ENCODE measurements at places on chromosomes 12 and 14.

DNA sequence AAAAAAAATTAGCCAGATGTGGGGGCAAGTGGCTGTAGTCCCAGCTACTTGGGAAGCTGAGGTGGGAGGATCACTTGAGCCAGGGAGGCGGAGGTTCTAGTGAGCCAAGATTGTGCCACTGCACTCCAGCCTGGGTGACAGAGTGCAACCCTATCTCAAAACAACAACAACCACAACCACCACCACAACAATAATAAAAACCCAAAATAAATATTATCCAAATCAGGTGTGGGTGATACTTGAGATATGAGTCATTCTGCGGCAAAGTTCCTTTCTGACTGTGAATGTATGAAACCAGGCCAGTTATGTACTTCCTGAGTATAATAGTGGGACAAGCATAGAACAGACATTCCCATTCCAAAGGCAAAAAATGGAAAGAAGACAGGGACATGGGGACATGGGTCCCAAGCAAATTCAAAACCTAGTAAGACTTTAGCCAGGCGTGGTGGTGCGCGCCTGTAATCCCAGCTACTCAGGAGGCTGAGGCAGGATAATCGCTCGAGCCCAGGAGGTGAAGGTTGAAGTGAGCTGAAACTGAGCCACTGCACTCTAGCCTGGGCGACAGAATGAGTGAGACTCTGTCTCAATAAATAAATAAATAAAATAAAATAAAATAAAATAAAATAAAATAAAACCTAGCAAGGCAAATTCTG lies 9.7 kb upstream of the ERC1 start:
- DNase-seq, result no peak

DNA sequence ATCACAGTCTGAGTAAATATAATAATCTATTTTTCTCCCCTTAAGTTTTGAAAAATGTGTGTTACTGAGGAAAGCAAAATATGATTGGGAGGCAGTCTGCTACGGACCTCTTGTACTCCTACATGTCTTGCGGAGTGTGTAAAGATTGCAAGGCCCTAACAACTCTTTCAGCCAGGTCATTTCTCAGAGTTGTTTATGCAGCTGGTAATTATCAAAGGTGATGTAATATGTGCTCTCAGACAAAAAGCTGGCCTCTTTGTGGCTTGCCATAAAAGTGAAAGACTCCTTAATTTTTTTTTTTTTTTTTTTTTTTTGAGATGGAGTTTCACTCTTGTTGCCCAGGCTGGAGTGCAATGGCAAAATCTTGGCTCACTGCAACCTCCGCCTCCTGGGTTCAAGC lies 40.5 kb upstream of the MON2 start:
- DNase-seq, result no peak

GRCh38 chr12:67697967-67698366 lies 49.4 kb downstream of the DYRK2 start:
- DNase-seq, result no peak

DNA sequence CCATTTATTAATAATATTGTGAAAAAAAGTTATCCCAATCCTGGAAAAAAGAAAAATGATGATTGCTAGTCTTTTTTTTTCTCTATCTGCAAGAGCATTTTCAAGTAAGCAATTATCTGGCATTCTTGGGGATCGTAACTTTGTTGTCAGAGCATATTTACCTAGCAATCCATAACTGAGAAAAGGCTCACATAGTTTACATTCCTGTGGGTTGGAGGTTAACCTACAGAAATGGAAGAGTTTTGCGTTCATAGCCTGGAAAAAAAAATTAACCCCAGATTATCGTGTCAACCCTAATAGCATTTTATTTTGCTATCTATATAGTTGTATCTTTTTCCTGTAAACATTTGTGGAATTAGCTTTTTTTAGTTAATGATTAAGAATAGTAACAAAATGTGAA lies 292.3 kb downstream of the DAD1 start:
- DNase-seq, result peak; percentile 35

GRCh38 chr12:89155826-89156225 lies 196.5 kb downstream of the DUSP6 start:
- DNase-seq, result no peak

DNA sequence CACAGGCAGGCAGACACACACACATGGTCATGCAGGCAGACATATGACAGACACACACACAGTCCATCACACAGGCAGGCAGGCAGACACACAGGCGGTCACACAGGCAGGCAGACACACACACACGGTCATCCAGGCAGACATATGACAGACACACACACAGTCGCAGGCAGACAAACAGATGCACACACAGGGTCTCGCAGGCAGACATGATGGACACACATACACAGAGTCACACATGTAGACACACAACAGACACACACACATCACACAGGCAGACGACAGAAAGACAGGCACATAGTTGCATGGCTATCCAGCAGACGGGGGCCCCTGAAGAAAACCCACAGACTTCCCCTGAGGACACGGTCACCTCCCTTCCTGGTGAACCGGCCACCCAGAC lies 135.4 kb downstream of the NCOR2 start:
- DNase-seq, result no peak

GRCh38 chr12:82609234-82609914 lies 77.3 kb upstream of the TMTC2 start:
- no peak for DNase-seq

- DNase-seq, result no peak
These were observed 324.5 kb downstream of the NELL2 start for GRCh38 chr12:44551631-44552030.

DNA sequence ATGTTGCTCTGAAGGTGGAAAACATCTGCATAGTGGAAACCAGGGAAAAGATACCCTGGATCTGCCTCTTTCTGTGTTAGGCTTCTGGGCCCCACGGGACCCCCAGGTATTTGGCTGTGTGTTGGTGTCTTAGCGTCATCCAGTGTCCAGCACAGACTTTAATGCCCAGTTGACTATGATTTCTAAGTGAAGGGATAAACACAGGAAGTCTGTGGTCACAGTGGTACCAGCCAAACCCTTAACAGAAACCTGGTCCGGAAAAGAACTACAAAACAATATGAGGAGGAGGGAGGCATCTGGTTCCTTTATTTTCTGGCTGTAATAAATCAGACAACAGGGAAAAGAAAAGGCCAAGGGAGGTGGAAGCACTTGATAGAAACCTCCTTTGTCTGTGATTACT lies 56.4 kb downstream of the CMKLR1 start:
- DNase-seq, result no peak

- DNase-seq, result no peak
These were observed 58.0 kb upstream of the CDKN3 start for GRCh38 chr14:54338696-54339317.

GRCh38 chr14:73829526-73830431 lies 21.9 kb upstream of the PTGR2 start:
- DNase-seq, result no peak

DNA sequence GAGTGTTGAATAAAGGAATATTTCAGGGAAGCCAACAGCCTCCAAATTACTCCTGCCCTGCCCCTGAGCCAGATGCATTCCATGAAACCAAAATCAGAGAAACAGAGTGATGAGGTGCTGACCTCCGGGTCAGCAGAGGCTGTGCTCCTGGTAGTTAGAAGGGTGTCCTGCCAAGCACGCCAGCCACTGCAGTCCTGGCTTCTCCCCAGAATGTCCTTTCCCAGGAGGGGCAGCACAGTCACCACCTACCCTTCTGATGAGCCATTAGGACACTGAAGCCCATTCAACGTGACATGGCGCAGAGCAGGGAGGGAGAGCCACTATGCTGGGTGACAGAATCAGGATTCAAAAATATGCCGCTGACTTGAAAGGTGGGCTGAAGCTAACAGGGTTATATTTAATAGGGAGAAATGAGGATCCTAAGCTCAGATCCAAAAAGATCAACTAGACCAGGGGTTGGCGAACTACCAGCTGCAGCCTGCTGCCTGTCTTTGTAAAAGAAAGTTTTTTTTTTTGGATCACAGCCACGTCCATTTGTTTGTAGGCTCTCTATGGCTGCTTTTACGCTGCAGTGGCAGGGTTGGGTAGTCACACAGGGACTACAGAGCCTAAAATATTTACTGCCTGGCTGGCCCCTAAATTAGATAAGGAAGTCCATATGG lies 34.5 kb upstream of the PLEK2 start:
- DNase-seq, result no peak

DNA sequence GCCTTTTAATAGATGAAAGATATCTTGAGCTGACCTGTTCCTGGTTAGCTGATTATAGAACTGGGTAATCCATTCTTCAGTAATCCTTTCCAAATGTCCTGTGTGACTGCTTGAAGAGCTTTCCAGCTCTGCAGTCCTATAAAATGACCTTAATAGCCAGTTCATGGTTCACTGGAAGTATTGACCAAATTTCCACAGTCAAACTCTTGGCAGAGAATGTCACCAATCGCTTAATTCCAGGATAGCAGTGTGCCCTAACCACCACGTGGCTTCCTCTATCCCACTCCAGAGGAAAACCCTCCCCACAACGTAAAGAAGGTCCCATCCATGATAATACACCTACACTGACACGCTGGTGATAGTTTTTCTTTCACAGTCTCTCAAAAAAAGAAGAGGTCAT lies 17.4 kb downstream of the PRKAB1 start:
- DNase-seq, result no peak

DNA sequence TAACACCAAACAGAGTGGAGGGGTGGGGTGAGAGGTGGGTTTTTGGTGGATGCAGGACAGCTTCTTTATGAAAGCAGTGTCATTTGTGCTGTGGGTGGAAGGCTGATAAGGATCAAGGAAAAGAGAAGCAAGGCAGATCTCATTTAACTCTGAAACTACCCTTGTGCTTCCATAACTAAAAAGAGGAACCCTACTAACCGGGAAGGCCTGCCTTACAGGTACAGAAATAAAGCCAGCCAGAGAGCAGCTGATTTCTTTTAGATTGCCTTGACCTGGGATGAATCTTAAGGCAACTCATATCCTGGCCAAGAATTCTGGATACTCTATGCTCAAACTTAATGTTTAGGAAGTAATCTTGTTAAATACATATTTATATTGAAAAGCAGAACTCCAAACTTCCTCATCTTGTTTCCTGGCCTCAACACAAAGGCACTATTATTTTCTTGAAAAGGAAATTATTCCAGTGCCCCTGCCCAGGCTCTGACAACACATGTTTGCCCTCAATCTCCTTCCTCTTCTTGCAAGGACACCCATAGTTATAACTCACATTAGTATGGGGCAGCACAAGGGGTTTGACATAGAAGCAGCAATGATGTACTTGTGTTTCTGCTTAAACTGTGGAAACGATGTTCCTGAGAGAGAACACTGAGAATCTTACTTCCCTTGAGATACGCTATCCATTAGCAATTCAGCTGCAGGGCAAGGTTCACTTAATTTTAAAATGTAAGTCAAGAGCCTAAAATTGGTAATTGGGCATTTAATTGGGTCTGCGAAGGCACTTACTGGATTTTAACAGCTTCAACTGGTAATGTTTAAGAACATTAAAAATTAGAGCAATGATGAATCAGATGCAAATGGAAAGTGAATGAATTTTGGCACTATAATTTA lies 173.7 kb downstream of the STXBP6 start:
- DNase-seq, result no peak

DNA sequence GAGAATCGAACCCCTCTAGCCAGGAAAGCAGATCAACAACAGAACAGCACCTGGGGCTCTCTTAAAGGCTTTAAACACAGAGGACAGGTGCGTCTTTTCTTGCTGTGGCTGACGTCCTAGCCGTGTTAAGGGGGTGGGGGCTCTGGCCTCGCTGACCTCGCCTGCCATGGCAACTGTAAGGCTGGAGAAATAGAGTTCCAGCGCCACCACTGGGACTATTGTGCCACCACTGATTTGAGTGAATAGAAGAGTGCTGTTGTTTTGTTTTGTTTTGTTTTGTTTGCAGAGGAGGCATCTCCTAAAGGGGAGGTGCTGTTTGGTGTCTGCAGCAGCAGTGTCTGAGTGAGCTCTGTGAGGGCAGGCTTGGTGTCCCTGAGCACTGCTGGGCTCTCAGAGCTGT lies 34.2 kb upstream of the PRMT8 start:
- no peak for DNase-seq

DNA sequence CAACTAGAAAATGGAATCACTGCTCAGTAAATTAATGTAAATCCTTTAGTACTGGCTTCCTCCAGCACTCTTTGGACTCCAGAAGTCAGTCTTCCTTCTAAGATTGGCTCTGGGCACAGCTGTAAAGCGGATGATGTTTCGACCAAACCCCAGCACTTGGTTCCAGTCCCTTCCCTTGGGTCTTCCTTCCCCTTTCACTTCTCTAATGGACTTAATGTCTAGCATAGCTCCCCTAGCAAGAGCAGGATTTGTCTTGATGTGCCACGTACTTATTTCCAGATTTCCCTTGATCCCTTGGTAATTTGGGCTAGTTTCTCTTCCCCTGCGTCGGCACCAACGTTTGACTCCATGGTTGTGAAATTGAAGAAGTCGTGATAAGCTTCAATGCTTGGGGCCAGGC lies 28.3 kb downstream of the C12orf75 start:
- DNase-seq, result no peak

- peak; percentile 7 for DNase-seq
These were observed 58.9 kb upstream of the TMTC2 start for GRCh38 chr12:82627799-82628198.

DNA sequence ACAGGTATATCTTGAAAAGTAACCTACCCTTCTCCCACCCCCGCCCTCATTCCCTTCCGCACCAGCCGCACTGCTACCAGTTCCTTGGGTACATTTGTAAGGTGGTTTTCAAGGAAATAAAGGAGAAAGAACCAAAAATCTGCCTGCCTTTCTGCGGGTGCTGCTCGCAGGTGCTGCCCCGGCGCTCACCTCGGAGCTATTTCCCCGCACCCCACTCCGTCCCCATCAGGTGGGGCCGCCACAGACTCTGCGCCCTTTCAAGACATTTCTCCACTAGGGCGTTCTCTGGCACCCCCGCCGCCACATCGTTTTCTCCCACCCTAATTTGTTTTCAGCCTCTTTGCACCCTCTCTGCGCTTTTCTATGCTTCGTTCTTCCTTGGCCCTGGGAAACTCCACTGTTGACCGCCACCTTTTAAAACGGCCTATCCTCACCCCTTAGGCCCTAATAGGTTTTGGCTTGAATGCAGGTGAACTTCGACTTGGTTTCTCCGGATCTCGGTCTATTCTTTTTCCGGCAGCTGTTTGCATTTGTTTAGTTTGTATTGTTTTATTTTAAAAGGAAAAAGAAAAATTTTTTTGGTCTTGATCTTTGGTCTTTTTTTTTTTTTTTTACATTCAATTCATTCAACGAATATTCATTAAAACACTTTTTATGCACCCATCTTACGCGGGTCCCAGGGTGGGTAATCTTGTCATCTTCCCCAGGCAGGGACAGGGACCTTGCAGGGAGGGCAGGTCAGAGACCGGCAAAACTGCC lies 3.0 kb downstream of the VSX2 start:
- DNase-seq, result no peak

DNA sequence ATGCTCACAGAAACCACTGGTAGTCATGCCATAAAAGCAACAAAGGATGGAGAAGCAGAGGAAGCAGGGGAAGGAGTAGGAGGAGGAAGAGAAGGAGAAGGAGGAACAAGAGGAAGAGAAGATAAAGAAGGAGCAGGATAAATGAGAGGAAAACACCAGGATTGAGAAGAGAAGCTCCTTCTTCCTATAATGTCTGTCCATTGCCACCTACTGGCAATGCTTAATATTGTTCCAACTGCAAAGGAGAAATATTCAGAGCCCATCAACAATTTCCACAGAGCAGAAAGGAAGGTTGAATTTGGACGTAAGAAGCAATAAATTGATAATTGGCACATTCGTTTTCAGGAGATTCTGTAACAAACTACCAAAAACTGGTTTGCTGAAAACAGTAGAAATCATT lies 898.4 kb downstream of the SLC16A7 start:
- peak; percentile 53 for DNase-seq
